ENCODE measurements at places on chromosomes 3 and 15.

GRCh38 chr3:12613250-12613649 is 50.7 kb downstream of the RAF1 start:
- no peaks in the 10 kb centered on the region for H3K27me3 ChIP-seq
- H3K4me3 ChIP-seq: no peak overlapping the region
- peak overlapping the region; percentile 69 for H3K27ac ChIP-seq
- DNase-seq: no peak

DNA sequence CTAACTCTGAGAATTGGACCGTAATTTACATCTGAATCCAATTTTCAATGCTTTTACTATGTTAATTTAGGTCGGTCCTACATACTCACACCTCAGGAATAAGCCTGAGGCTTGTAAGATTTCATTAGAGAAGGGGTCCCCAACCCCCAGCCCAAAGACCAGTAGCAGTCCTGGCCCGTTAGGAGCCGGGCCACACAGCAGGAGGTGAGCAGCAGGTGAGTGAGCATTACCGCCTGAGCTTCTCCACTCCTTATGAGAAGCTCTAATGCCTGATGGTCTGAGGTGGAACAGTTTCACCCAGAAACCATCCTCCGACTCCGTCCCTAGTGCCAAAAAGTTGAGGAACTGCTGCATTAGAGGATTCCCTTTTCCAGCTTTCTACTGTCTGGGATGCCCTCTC is 757.3 kb downstream of the SI start:
- no peak for DNase-seq
- no peak overlapping the region for H3K27ac ChIP-seq
- H3K4me3 ChIP-seq: no peak overlapping the region
- H3K4me1 ChIP-seq: no peaks in the 10 kb centered on the region
- H3K36me3 ChIP-seq: no peaks in the 10 kb centered on the region

- DNase-seq: no peak
- peaks cover 5% of the 10 kb centered on the region for H3K4me1 ChIP-seq
- no peak overlapping the region for H3K4me3 ChIP-seq
- H3K27me3 ChIP-seq: peaks cover 18% of the 10 kb centered on the region
Measured at GRCh38 chr3:64459711-64460110, 228.1 kb downstream of the ADAMTS9 start.

DNA sequence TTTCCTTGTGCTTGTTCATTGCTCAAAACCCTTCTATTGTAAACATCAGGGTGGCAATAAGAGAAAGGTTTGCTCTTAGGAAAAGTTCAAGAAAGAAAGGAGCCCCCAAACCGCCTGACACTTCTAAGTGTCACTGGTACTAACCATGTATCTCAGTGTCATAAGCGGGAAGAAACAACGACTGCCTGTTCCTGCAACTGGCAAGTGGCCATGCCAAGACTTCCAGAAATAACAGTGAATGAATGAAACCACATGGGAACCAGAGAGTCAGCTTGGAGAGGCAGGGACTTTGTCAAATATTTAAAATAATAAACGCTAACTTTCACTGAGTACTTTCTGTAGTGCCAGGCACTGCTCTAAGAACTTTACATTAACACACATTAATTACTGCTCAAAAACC is 1.1 kb downstream of the PLSCR2 start:
- H3K27ac ChIP-seq: peak overlapping the region; percentile 88
- H3K36me3 ChIP-seq: no peaks in the 10 kb centered on the region
- DNase-seq: no peak
- H3K27me3 ChIP-seq: no peaks in the 10 kb centered on the region
- peak overlapping the region; percentile 84 for H3K4me3 ChIP-seq

DNA sequence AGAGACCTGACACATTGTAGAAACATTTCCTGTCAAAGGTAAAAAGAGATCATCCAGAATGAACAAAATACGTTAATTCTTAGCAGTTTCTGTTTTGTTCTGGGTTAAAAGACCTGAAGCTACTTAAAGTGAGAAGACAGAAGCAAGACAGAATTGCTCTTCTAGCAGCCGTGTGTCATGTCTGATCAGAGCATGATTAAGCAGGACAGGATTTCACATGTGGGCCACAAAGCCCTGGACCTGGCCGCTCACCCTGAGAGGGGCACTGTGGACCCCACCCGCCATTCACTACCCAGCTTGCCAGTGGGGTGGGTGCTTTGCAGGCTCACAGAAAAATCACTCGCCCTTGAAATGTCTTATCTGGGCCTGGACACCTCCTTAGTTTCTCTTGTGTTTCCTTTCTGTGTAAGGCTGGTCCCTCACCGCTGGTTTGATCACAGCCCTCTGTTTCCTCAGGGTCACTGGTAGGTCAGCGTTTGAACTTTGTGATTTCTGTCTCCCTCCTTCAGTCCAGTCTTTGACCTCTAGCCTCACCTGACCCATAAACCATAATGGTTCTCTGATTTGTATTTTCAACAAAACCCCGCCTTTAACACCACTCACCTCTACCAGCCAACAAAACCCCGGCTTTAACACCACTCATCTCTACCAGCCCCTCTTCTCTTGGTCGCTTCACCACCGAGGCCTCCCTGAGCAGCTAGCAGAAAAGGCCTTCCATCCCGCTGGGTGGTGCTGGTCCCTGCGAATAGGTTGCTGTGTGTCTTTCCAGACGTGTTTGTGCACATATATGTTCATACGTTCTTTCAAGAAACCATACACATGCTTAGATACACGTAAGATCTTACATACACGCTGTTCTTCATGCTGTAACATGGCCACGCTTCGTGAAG is 185.0 kb downstream of the OR4M2 start:
- H3K36me3 ChIP-seq: no peaks in the 10 kb centered on the region
- no peak overlapping the region for H3K27ac ChIP-seq
- DNase-seq: no peak
- no peak overlapping the region for H3K4me3 ChIP-seq
- H3K4me1 ChIP-seq: no peaks in the 10 kb centered on the region

DNA sequence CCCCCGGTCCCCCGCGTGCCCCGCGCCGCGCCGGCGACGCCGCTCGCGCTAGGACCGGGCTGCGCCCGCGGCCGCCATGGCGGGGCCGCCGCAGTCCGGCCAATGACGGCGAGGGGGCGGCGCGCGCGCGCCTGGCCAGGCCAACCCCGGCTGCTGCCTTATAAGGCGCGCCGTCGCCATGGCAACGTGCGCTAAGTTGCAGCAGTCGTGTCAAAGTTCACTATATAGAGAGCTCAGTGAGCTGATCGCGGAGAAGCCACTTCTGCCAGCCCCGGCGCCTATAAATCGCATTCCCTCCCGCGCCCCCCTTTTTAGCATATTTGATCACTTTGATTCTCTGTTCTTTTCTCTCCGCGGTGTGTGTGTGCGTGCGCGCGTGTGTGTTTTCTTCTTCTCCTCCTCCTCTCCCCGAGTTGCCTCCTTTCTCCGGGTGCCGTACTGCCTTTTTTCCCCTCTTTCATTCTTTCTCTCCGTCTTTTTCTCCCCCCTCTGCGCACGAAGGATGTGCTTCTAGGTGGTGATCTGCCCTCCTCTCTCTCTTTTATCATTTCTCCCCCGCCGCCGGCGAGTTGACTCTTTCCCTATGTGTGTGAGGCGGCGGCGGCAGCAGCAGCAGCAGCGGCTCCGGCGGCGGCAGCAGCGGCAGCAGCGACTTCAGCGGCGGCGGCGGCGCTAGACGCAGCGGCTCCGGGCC is at the start of gene NR2F2:
NR2F2 (plus strand) TSS at position 251 of the 694 bp plus-strand sequence. CDS start 1,406 bp downstream, outside the sequence.
- peak within 1 kb of the TSS; percentile 97 for H3K27ac ChIP-seq
- peak within 1 kb of the TSS; percentile 87 for H3K4me3 ChIP-seq
- H3K4me1 ChIP-seq: peaks cover 18% of the 10 kb centered on the region
- H3K36me3 ChIP-seq: peaks cover 16% of the 10 kb centered on the region

DNA sequence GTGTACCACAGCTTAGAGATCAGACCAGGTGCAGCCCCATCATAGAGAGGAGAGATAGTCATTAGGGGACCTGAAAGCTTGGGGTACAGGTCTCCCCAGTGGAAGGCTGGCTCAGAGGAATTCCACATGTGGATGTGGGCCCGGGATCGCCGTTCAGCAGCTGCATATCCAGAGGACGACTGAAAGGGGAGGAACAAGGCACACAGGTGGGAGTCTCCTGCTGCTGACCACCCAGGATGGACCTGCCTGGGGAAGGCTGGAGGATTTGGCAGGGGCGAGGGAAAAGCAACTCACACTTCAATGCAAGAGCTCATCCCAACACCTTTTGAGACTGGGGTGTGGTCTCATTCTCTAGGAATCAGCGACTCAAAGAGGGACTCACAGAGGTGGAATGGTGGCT is 25.0 kb upstream of the MRPS22 start:
- DNase-seq: no peak
- no peaks in the 10 kb centered on the region for H3K4me1 ChIP-seq
- no peak overlapping the region for H3K4me3 ChIP-seq
- no peaks in the 10 kb centered on the region for H3K36me3 ChIP-seq
- H3K27ac ChIP-seq: no peak overlapping the region

DNA sequence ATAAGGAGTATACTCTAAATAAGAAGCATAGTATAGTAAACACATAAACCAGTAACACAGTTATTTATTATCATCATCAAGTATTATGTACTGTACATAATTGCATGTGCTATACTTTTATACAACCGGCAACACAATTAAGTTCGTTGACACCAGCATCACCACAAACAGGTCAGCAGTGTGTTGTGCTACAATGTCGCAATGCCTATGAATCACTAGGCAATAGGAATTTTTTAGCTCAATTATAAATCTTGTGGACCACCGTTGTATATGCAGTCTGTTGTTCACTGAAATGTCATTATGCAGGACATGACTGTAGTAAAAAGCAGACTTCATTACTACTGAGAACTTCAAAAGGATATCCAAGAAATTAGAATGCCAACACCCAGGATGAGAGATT is 177.0 kb downstream of the PDCD6IP start:
- H3K4me1 ChIP-seq: no peaks in the 10 kb centered on the region
- H3K36me3 ChIP-seq: peaks cover 6% of the 10 kb centered on the region
- no peak overlapping the region for H3K27ac ChIP-seq

DNA sequence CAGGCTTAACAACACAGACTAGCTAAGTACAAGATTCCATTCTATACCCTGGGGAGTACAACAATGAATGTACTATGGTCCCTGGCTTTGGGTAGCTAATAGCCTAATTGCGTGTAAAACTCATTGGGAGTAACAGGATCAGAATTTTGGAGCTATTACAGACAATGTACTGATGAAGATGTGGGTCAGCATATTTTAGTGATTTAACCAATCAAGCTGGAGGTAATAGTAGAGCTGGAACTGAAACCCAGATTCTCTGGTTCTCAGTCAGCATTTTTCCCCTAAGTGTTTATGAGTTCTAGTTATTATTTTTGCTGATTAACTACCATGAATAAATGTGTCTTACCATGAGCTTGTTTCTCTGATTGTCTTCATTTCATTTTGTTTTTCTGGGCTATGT is 578.7 kb downstream of the NLGN1 start:
- DNase-seq: no peak
- no peaks in the 10 kb centered on the region for H3K36me3 ChIP-seq
- no peak overlapping the region for H3K27ac ChIP-seq
- no peak overlapping the region for H3K4me3 ChIP-seq

DNA sequence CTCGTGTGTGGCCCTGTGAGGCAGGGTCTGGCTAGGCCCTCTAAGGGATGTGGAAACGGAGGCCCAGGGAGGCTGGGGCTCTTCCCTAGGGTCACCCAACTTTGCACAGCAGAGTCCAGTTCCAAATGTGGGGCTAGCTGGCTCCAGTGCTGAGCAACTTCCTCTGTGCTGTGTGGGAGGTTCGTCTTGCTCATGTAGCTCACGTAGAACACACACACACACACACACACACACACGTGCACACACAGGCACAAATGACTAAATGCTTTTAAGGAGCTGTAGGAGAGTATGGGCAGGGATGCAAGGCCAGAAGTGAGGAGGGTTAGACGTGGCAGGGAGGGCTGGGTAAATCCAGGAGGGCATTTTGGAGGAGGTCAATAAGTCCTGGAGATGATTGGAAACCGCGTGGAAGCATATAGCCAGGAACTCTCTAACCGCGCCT is 213.8 kb downstream of the RPLP1 start:
- peak overlapping the region; percentile 0 for H3K4me3 ChIP-seq
- DNase-seq: peak; percentile 19
- peak overlapping the region; percentile 50 for H3K27ac ChIP-seq
- H3K4me1 ChIP-seq: peaks cover 54% of the 10 kb centered on the region
- no peaks in the 10 kb centered on the region for H3K36me3 ChIP-seq
- no peaks in the 10 kb centered on the region for H3K27me3 ChIP-seq

- no peaks in the 10 kb centered on the region for H3K27me3 ChIP-seq
- DNase-seq: peak; percentile 39
- H3K36me3 ChIP-seq: no peaks in the 10 kb centered on the region
- H3K4me1 ChIP-seq: peaks cover 7% of the 10 kb centered on the region
- no peak overlapping the region for H3K27ac ChIP-seq
- H3K4me3 ChIP-seq: no peak overlapping the region
Measured at GRCh38 chr3:108552267-108553159, 36.7 kb downstream of the CIP2A start.

DNA sequence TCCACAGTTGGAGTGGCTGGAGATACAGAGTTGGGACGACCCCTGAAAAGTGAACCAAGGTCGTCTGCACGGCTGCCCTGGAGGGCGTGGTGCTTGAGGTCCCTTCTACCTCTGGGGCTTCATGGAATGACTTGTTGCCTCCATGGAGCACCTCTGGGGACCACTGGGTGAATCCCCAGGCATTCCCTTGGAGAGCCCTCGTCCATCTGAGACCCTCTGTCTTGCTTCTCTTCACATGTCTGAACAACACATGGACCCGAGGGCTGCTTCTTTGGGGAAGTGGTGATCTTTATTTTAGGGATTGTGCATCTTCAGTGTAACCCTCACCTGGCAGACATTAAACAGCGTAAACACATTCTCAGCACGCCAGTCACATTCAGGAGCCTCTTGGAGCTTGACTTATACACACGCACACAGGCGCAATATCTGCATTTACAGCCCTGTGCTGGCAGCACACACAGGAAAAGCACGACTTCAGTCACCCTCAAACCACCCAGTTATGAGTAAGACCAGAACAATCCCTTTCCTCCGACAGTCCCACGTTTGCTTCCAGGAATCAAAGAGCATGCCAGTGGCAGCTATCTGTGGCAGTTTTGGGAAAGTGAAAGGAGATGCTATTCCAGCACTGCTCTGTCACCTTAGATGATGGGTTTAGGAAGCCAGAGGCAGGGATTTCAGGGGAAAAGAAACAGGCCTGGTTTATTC is 12.6 kb downstream of the FAM107A start:
- H3K4me3 ChIP-seq: no peak overlapping the region
- no peak for DNase-seq

- no peak overlapping the region for H3K4me3 ChIP-seq
- H3K27ac ChIP-seq: no peak overlapping the region
- H3K36me3 ChIP-seq: no peaks in the 10 kb centered on the region
Measured at GRCh38 chr3:98982351-98982750, 80.9 kb upstream of the DCBLD2 start.

- no peak overlapping the region for H3K27ac ChIP-seq
- peaks cover 33% of the 10 kb centered on the region for H3K27me3 ChIP-seq
- H3K36me3 ChIP-seq: no peaks in the 10 kb centered on the region
- no peaks in the 10 kb centered on the region for H3K4me1 ChIP-seq
- no peak overlapping the region for H3K4me3 ChIP-seq
- DNase-seq: no peak
Measured at GRCh38 chr3:72698154-72698917, 149.9 kb downstream of the SHQ1 start.

GRCh38 chr3:190716211-190716610 is 146.3 kb downstream of the GMNC start:
- H3K4me1 ChIP-seq: no peaks in the 10 kb centered on the region
- H3K36me3 ChIP-seq: no peaks in the 10 kb centered on the region
- peaks cover 16% of the 10 kb centered on the region for H3K27me3 ChIP-seq
- no peak overlapping the region for H3K4me3 ChIP-seq

Data from naive B cell (primary cell).